Activated CD4-positive, alpha-beta T cell treated with anti-CD3 and anti-CD28 coated beads for 24 hours (primary cell): ENCODE measurements at places on chromosomes 6 and 20.

DNA sequence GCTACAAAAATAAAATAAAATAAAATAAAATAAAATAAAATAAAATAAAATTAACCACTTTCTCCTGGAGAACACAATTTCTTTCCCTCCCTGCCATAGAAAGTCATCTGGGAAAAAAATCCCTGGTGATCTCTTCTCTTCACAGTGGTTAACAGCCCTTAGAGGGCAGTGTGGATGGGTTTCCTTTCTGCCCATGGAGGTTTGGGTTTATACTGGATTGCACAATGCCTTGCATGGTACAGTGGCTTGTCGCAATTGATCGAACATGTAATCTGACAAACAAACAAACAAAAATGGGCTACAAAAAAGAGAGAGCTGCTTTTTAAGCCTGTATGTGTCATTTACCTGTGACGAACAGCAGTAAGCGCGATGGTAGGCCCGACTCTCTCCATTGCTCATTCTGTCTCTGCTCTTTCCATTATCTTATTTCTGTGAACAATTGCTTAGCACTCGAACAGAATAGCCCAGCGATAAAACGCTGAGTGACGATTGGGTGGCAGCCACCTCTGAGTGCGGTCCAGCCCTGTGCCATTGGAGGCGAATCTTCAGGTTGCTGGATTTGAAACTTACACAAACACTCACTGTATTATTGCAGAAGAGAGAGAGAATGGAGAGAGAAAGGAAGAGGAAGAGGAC is 166.1 kb downstream of the CD83 start:
- DNase-seq: no peak

DNA sequence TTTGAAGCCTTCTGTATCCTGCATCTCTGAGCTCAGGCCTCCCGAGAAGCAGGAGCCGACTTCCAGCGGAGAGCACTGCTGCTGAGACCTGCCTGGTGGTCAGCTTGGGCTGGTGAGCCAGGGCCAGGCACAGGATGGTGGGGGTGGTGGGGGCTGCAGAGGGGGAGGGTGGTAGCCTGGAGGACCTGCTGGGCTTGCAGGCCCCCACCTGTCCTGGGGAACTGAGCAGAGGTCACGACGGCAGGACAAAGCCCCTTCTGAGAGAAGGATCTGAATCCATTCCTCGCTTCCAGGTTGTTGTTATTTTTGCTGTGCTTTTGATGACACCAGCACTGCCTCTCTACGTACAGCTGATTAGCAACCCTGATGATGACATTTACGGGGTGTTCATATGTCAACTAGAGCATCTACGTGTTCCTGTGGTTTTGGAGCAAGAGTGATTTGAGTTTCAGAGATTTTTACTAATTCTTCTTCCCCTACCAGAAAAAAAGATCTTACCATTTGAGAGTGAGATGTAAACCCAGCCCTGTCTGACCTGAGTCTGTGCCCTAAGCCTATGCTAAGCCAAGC is 35.7 kb upstream of the CD93 start:
- no peak for DNase-seq

- no peak for DNase-seq
Observed at GRCh38 chr6:137901454-137901853, 34.4 kb downstream of the TNFAIP3 start.

GRCh38 chr6:41036601-41037000 is 2.4 kb downstream of the UNC5CL start:
- DNase-seq: no peak

- DNase-seq: no peak
Observed at GRCh38 chr20:34337544-34337943, 25.5 kb upstream of the ITCH start.

DNA sequence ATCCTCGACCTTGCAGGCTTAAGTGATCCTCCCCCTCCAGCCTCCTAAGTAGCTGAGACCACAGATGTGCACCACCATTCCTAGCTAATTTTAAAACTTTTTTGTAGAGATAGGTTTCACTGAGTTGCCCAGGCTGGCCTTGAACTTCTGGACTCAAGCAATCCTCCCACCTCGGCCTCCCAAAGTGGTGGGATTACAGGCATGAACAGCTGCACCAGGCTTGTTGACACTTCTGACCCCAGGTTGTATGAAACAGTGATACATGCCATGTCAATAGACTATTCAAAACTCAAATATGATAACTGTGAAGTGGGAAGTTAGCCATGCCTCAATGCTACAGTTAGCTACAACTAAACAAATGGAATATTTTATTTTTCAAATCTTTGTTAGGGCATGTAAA is 20.1 kb upstream of the SHLD1 start:
- no peak for DNase-seq

- no peak for DNase-seq
Observed at GRCh38 chr20:10805764-10806163, 132.0 kb upstream of the JAG1 start.

DNA sequence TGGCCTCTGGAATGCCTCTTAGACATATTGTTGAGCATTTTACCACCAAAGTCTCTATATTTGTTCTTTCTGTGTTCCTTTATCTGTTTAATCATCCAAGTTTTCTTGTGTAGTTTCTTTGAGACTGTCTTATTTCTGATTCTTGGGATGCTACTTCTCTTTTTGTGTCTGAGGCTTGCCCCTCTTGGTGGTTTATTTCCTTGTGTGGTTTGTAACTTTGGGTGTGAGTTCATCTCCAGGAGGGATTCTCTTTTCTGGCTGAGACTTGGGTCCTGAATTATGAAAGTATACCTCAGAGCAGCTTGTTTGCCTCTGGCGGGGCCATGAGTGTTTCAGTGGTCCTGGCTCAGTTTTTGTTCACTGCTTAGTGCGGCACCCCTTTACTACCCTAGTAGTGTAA is 33.9 kb downstream of the PPARD start:
- no peak for DNase-seq

GRCh38 chr6:106025655-106026054 is 60.5 kb upstream of the PRDM1 start:
- DNase-seq: no peak

GRCh38 chr6:121884620-121885019 is 449.2 kb downstream of the GJA1 start:
- DNase-seq: no peak

- DNase-seq: no peak
Observed at GRCh38 chr6:141152951-141153350, 979.8 kb upstream of the GJE1 start.

DNA sequence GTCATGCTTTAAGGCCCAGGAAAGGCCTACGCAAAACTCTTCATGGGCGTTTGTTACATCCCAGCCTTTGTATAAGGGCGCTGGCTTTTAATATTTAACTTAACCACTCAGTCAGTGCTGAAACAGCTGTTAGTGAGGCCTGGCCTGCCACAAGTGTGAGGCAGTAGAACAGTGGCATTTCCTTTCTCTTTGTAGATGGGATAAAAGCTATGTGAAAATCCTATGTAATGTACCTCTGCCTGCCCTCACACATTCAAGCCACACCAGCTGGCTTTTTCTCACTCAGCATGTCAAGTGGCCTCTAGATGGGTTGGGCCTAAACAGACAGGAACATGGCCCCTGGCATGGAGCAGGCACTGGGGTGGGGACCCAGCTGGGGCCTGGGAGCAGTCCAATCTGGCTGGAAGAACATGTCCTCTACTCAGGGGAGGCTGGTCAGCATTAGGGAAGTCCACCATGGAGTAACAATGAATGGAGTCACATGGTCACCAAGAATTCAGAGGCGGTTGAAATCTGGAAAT is 20.7 kb downstream of the CGA start:
- DNase-seq: no peak

DNA sequence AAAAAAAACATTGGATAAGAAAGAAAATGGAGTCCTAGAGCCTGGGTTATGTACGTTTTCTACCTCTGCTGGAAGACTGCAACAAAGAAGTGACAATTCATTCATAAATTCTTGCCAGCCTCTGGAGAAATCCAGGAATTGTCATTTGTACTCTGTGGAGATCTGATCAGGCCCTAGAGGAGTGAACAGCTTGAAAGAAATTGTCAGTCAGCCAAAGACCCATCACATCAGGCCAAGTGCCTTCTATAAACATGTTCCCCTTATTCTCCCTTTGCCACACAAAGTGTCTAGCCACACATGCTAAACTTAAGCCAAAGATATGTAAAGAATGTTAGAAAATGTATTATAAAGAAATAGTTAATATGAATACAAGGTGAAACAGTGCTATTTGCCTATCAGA is 152.4 kb downstream of the ADAT2 start:
- no peak for DNase-seq

GRCh38 chr20:17010181-17010580 is 216.7 kb upstream of the PCSK2 start:
- DNase-seq: no peak

- no peak for DNase-seq
Observed at GRCh38 chr6:17035257-17036064, 66.4 kb upstream of the STMND1 start.

GRCh38 chr6:145783796-145784195 is 30.8 kb downstream of the FBXO30 start:
- no peak for DNase-seq

GRCh38 chr6:157453131-157453530 is 72.1 kb downstream of the ZDHHC14 start:
- no peak for DNase-seq

DNA sequence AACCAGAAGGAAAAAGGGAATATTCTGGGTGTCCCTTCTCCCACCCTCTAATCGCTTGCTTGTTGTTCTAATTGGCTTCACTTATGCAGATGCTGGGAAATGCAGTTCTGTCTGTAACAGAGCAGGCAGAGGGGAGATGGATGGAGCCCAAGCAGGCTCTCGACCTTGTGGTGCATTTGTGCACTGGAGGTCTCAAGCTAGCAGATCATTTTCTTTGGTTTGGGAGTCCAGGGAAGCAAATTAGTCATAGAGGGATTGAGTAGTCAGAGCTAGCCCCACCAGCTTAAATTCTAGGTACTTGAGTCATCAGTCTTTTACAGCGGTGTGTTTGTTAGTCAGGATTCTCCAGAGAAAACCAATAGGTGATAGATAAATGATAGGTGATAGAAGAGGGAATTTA is 234.7 kb upstream of the ECI2 start:
- no peak for DNase-seq

GRCh38 chr6:133277900-133278545 is 36.9 kb downstream of the EYA4 start:
- no peak for DNase-seq

DNA sequence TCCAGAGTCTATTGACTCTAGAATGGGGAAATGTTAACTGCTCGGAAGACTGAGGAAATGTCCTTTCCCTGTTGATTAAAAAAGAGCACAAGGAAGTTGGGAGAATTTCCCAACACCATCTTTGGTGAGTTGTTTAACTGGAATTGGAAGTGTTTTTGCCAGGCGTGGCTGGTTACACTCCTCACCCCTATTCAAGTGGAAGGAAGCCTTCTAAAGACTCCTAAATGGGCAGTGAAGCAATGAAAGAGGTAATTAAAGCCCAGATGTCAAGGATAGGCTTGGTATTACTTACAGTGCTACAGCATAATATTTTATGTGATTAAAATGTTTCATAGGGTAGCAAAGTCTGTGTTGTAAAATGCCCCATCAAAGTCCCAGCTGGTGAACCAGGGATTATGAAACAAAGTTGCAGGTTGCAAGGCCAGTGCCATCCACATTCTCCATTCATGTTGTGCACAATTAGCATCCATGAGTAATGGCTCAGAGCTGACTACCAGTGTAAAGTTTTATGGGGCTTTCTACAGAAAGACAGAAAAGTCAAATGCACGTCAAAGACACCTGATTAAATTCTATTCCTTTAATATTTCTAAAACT is 52.6 kb downstream of the BTBD3 start:
- no peak for DNase-seq

- DNase-seq: no peak
Observed at GRCh38 chr6:347232-347631, 44.3 kb upstream of the IRF4 start.

- no peak for DNase-seq
Observed at GRCh38 chr20:63449796-63450730, 22.4 kb downstream of the KCNQ2 start.

DNA sequence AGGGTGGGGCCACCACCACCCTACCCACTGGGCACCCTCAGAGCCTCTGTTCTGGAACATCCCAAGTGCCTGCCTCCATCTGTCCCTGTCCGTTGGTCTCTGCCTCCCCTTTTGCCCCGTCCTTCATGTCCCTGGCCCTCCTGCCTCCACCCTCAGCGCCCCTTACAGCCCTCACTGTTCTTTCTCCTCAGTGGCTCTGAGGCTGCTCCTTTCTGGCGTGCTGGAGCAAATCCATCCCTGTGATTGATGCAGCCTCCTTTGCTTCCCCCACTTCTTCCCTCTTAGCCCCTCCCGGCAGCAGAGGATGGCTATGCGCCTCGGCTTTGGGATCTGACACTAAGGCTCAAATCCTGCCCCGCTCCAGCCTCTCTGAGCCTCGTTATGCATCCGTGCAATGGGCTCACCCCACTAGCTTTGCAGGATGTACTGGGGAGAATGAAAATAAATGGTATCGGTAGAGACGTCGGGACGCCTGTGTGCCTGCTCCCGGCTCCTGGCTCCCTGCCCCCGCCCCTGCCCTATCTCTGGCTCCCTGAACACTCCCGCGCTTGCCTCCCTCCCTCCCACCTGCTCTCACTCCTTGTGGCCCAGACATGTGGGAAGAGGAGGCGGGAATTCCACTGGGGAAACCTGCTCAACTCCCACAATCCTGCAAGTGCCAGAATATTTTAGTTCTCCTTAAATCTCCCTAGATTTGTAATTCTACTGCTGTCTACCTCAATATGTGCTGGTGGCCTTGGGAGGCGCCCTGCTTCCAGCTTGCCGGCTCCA is 13.1 kb downstream of the VSTM2L start:
- DNase-seq: no peak

DNA sequence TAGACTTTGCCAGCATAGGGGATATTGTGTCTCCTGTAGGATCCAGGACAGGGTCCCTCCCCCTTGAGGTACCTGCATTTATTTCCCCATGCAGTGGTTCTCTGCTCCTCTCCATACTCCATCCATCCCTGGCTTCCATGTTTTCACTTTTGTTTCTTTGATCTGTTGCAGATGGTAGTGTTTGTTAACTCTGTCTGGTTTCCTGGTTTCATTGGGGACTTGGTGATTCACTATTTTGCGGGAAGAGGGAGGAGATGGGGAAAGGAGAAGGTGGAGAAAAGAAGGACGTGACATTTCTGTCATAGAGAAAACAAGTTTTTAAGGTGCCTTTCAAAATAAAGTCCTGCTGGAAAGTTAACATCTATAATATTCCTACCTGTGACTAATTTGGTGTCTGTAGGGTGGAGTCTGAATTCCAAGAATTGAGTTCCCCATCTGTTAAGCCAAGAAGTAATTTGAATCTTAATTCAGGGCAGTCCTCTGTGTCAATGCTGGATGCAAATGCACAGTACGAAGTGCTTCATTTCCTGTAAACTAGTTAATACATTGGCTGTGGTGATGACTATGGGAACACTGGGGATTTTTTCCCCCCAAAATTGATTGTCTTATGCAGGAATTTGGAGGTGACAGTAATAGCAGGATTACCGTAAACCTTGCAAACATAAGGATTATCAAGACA is 6.9 kb upstream of the RNF144B start:
- DNase-seq: no peak

DNA sequence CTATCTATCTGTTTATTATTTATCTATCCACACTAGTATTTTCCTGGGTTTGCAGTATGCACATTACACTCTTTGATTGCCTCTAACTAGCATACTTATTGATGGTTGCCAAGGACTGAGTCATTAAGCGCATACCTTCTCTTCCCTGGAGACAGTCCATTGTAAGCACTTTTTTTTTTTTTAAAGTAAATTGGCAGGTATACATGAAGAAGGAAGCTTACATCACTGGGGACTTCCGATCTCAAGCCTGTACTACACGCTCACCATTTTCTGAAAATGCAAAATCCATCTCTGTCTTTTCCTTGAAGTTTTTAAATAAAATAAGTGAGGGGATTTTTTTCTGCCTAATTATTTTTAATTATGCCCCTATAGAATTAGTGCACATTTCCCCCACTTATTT is 63.5 kb downstream of the HMGN3 start:
- DNase-seq: no peak
